Stimulated activated naive CD4-positive, alpha-beta T cell treated with Interleukin-2 at 50 U/mL for 16 hours (primary cell): ENCODE measurements at places on chromosomes 2 and 18.

DNA sequence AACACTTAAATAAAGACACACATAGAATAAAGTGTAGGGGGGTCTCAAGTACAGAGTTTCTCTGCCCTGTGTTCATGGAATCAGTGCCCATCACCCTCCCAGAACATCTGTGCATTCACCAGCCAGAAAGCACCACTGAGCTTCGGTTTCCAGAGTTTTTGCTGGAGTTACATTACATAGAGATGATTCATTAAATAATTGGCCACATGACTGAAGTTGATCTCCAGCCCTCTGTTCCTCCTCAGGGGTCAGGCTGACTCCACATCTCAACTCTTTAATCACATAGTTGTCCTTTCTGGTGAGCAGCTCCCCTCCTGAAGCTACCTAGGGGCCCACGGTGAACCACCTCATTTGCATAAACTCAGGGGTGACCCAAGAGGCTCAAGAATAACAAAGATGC lies 129.8 kb downstream of the METTL4 start:
- DNase-seq, result no peak

DNA sequence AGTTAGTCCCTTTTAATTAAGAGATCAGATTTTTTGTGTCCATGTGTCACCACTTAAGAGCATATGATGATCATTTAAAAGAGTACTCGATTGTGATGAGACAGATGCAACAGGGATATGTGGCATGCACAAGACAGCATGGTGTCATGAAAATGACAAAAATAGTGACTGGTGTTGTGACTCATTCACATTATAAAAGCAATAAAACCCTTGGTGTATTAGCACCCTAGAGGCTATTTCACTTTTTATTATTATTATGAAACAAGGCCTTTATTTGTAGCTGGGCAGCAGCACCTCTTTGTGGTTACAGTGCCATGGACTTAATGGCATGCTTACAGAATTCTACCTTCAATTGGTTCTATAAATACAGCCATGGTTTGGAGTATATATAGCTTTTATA lies 1296.0 kb upstream of the ZEB2 start:
- DNase-seq, result no peak

- no peak for DNase-seq
Observed at GRCh38 chr2:155498106-155498505, 799.6 kb downstream of the KCNJ3 start.

GRCh38 chr2:42421601-42422239 lies 60.7 kb upstream of the COX7A2L start:
- DNase-seq, result no peak

DNA sequence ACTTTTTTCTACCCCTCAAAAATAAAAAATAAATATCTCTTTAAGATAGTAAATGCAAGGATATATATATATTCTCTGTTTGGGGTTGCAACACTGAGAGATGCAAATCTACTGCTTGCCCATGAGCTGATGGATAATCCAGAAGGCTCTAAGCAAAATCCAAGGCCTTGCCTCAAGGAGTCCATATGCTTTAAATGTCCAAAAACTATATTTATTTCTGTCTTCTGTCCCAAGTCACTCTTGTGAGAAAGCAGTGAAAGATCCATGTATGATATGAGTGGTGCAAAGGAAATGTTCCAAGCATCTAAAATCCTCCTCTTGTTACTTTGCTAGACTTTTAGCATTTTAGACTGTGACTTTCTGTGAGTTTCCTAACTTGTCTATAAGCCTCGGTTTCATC lies 92.9 kb upstream of the RNF152 start:
- DNase-seq, result no peak

- no peak for DNase-seq
Observed at GRCh38 chr2:233338046-233338445, 16.2 kb upstream of the DGKD start.

- no peak for DNase-seq
Observed at GRCh38 chr2:2763351-2764000, 432.4 kb upstream of the MYT1L start.

DNA sequence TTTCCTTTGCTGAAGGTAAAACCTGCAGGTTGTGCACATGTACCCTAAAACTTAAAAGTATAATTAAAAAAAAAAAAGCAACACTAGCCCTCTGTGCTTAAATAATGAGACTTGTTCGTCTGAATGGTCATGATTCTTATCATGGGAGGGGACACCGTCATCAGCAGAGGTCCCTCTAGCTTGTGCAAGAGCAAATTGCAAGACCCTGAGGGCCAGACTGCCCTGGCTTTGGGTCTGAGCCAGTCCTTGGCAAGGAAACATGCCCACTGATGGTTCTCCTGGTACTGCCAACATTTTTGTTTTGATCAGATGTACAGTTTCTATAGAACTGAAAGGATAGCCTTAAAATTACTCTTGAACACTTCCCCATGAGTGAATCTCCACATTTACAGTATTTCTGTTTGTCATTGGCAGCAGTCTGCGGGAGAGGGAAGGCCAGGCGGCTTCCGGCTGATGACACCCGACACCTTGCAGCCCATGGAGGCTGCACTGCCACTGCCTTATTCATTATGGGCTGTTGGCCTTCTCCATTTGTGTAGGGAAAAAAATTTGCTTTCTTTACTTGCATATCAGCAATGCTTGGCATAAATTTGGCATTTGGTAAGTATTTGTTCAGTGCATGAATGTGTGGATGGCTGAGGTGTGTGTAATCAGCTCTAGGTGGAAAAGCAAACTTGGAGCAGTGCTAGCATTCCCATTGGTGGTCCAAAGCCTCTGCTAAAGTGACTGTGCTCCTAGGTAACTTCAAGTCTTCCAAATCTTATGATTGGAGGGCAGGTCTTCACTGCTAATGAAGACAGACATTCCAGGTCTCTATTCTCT lies 161.6 kb upstream of the ALKAL2 start:
- no peak for DNase-seq

GRCh38 chr2:6237039-6237660 lies 545.0 kb downstream of the SOX11 start:
- DNase-seq, result no peak

- DNase-seq, result no peak
Observed at GRCh38 chr18:3177902-3178687, 41.7 kb downstream of the MYOM1 start.

DNA sequence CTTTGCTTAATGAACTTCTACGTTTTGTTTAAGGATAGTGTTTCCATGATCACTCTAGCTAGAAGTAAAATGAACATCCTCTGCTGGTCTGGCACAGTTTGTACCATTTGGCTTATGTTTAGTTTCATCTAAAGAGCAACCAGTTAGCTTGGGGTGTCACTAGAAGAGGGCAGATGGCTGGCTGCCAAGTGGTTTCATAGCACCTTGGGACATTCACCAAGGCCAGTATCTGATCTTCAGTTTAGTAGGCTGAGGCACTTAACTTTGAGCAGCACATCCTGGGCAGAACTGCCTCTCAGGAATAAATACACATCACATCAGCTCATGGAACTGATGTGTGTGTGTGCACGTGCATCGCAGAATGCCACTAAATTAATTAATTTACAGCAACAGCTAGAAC lies 68.4 kb downstream of the NXPH2 start:
- DNase-seq, result no peak

DNA sequence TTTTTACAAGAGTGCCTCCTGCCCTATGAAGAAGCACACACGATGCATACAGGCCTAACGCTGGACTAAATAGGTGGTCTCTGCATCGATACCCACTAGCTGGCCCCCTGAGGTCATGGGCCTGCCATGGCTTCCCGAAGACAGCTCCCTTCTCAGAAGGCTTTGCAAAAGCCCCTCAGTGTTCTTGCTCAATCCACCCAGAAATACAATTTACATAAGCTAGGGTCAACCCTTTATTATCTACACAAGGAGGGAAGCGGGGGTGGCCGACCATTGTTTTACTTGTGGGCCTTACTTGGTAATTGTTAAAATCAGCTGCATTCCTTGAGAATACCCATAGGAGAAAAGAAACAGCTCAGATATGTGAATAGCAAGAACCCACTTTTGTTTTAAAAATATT lies 28.5 kb downstream of the UXS1 start:
- DNase-seq, result no peak

DNA sequence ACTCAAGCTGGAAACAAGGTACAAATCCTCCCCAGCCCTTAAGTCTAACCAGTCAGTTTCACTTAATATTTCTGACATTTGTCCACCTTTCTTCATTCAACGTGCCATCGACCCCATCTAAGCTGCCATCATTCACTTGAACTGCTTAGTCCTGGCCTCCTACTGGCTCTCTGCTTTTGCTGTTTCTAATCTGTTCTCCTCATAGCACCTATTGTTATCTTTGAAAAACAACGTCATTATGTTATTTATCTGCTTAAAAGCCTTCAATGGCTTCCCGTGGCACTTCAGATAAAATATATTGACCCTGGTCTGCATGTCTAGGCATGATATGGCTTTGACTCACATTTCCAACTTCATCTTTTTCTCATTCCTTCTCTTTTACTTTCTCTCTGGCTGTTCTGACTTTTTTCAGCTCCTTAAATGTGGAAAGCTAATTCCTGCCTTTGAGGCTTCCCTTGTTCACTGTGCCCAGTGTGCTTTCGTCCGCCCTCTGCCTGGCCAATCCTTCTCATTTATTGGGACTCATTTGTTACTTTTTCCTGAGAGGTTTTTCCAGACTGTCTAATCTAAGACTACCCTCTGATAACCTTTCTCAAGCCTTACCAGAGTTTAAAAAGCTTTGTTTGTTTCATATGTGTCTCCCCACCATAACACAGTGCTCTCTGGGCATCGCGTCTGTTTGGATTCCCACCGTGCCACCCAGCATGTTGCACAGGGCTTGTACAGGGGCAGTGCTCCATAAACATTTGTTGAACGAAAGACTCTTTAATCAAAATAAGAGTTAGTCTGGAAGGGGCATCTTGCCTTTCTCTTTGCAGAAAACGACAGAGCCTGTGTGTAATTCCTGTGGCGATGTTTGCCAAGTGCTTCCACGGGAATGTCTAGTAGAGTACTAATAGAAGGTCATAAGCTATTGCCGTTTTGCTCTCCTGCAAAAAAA lies 183.9 kb downstream of the FMNL2 start:
- DNase-seq, result no peak

DNA sequence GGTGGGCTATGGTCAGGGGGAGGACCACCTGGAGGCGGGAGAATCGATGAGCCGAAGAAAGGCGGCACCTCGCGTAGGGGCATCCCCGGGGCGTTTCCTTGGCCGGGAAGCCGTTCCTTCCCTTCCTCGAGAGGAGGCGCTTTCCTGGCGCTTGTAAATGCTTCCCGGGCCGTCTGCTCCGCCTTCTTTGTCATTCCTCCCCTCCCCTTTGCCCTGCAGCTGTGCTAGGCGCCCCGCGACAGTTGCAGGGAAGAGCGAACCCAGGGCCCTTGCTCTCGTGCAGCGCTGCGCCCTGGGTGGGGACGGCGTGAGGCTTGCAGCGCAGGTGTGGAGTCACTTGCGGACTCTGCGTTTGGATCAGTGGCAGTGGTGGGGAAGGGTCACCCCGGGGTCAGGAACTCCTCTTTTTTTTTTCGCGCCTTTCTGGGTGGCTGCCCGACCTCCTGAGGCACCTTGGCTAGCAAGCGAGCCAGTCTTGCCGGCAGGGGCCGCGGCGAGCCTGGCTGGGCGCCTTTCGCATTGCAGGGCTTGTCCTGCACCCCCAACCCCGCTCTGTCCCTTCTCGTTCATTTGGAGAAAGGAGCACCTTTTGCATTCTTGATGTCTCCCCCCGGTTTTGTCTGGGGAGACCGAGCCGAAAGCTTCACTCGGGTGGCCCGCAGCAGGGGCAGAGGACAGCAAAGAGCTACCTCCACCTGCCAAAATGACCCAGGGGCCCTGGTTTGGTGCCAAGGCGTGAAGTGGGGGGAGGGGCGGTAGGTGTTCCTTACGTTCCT lies 858 bp downstream of the KCNS3 start:
- DNase-seq, result no peak

GRCh38 chr18:43170586-43170985 lies 55.1 kb upstream of the RIT2 start:
- no peak for DNase-seq

- no peak for DNase-seq
Observed at GRCh38 chr2:66899109-66899508, 464.2 kb downstream of the MEIS1 start.
